ENCODE measurements at places on chromosomes 7 and 10.
A peak's percentile ranks its signal among the peaks of the same experiment; 100 is the strongest.

DNA sequence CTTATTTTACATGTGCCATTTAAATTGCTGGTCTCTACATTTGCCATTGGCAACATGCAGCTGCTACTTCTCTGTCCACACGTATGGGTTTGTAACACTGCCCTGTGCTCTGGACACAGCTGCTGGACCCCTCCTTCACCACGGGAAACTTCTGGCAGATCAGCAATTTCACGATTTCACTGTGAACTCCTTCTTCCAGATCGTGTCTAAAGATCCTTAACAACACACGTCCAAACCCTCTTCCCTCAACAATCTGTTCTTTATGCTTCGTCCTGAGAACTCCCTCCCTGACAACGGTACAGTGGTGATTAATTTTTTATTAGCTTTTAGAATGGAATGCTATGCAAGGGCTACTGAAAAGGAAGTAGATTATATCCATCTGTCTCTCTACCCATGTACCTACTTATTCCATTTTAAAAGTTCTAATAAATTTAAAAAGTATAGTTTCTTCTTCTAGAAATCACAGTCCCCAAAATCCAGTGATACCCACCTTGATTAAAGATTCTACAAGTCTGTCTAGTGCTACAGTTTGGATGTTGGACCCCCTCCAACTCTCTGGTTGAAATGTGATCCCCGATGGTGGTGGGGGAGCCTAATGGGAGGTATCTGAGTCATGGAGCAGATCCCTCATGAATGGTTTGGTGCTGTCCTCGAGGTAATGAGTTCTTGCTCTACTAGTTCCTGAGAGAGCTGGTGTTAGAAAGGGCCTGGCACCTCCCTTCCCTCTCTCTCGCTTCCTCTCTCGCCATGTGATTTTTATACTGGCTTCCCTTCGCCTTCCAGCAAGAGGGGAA lies 81.0 kb downstream of the KIAA1549 start:
- no peak for DNase-seq

DNA sequence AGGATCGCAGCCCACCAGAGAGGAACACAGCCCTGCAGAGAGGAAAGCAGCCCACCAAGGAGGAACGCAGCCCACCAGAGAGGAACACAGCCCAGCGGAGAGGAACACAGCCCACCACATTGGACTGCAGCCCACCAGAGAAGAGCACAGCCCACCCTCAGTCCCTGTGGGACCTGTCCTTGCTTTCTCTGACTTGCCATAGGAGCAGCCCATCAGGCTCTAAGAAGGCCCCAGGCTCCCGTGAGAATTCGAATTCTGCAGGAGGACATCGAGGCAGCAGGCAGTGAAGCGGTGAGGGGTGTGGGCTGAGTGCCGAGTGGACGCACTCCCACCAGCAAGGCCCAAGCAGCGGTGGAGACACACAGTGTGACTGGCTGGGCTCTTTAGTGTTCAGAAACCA lies 59.1 kb downstream of the HTR5A start:
- DNase-seq = no peak

DNA sequence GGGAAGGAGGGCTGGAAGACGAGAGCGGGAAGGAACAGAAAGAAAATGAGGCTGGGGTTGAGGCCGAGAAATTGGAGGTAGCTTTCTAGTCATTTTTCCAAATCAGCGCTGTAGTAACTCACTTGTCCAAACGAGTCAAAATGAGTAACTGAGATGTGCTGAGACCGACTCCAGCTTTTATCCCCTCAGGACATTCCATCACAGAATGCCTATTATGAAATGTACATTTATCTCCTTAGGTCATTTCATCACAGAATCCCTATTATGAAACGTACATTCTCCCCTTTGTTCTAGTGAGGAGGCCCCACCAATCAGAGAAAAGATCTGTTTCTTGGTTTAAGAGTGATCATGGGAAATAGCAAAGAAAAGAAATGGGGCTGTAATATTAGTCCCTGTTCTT lies 55.7 kb upstream of the AMPH start:
- DNase-seq = no peak

DNA sequence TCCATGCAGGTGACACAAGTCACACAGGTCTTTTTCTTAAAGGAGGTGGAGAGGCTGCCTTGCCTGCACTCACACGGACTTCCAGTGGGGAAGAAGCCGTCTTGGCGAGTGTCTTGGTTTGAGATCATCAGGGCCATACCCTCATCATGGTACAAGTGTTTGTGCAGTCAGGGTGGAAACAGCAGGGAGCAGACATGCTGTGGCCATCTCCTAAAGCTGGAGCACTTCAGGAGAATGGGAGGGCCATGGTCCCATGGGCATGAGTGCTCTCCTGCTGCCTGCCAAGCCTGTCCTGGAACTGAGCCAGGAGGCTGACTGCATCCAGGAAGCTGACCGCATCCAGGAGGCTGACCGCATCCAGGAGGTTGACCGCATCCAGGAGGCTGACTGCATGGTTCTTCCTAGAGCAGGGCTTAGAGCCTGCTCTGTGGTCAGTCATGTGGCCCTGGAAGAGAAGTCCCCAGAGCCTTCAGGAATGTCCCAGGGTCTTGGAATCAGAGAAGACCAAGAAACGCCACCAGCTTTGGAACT lies 98.4 kb downstream of the ADARB2 start:
- no peak for DNase-seq

DNA sequence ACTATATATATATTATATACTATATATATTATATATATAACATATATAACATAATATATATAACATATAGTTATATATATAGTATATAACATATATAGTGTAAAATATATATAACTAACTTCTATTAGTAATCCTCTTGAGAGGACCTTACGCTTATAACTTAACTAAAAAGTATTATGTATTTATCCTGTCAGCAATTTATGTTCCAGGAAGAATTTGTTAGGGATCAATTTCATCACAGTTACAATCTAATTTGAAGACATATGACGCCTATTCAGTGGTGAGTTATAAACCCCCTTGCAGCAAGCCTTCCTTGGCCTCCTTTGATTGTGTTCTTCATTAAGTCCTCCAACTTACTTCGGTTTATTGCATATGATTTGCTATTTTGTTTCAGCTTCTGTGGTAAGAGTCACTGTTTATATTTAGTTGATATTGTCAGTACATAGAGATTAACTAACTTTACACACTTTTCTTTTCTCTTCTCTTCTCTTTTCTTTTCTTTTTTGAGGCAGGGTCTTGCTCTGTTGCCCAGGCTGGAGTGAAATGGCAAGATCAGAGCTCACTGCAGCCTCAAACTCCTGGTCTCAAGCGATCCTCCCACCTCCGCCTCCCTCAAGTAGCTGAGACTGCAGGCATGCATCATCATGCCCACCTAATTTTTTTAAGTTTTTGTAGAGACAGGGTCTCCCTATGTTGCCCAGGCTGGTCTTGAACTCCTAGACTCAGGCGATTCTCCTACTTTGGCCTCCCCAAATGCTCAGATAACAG lies 59.7 kb downstream of the ANKRD61 start:
- DNase-seq = no peak

DNA sequence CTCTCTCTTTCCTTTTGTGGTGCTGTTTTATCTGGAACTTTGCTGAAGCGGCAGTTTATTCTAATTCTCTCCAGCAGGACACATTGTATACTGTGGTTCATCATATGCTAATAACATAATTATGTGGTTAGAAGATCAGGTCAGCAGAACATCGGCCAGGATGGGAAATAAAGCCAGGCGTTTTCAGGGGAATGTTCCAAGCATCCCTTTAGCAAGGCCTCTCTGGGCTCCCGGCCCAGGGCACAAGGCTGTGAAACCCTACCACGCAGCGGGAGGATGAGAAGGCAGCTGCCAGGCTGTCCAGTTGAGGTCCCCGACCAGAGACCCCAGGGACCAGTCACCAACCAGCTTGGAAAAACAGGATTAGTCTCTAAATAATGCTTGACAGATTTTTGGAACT lies 112.2 kb upstream of the GALNT17 start:
- DNase-seq = no peak

DNA sequence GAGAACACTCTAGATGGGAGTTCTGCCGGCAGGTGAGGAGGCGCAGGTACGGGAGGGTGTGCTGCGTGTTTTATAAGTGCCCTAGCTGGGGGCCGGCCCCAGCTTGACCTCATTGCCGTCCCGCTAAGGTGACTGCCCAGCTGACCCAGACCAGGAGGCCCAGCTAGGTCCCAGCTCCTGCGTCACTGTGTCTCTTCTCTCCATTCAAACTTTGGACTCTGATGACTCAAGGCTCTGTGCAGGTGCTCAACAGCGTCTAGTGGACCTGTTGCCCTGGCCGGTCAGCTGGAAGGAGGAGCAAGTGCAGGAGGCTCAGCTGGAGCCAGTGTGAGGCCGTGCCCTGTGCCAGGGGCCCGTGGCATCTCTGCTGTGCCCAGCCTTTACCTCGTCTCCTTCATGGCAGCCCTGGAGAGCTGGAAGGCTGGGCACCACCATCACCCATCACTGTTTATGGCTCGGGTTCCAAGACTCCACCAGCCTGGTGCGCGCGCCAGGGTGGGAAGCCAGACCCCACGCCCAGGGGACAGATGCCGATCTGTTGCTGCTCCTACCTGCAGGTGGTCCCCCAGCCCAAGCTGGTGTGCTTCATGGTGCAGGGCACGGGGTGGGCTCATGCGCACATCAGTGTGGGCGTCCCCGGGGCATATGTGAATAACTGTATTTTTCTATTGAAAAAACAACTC lies 14.6 kb downstream of the LHPP start:
- no peak for DNase-seq

- peak; percentile 29 for DNase-seq
Measured at GRCh38 chr7:111741811-111742240, 179.5 kb upstream of the IMMP2L start.

- DNase-seq = no peak
Measured at GRCh38 chr10:132709471-132709951, 76.4 kb downstream of the NKX6-2 start.

GRCh38 chr7:101248276-101248675 lies 3.4 kb upstream of the FIS1 start:
- DNase-seq = no peak

All from central memory CD4-positive, alpha-beta T cell (primary cell).